Sigmoid colon (tissue), 7 donors: ENCODE measurements at places on chromosomes 5 and 9. TPM values are rescaled to one million over a fixed set of nuclear protein-coding genes. Genes with fewer than 3 reads are reported as not detected.
A peak's percentile ranks its signal among the peaks of the same experiment; 100 is the strongest.

The IQGAP2 gene
- 40.5 TPM for polyA plus RNA-seq

The C9orf50 gene
- polyA plus RNA-seq = not detected

The SLC25A48 gene
- 1.9 TPM for polyA plus RNA-seq

The PIP5K1B gene
- 72.6 TPM for polyA plus RNA-seq

- H3K27me3 ChIP-seq = peaks cover 91% of the 10 kb centered on the region
- H3K36me3 ChIP-seq = no peaks in the 10 kb centered on the region
- no peak overlapping the region for H3K4me3 ChIP-seq
- peaks cover 16% of the 10 kb centered on the region for H3K4me1 ChIP-seq
Measured at GRCh38 chr5:2738156-2738699, 13.2 kb downstream of the IRX2 start.

DNA sequence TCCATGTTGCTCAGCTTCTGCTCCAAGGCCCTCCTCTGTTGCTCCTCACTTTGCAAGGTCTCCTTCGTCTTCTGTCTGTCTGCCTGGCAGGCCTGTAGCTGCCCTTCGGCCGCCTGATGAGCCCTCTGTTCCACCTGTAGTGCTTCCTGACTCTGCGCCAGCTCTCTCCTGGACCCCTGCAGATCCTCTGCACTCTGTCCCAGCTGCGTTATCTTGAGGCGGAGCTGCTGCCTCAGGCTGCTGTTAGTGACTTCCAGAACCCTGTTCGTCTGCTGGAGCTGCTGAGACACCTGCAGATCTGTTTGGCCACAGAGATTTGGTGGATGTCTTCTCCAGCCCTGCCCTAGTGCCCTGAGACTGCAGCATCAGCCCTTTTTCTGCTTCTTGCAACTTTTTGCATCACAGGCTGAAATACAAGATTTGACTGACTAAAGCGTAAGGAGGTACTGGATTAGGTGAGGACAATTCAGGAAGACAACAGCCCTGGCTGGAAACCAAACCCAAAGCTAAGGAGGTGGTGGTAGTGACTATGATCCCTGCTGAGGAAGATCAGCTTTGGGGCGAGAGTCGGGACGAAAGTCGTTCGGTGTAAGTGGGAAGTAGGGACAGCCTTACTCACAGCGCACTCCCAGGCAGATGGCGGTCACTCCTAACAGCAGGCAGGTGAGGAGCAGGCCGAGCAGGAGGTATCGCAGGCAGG, 2.1 kb downstream of the CD72 start:
- H3K27me3 ChIP-seq = no peaks in the 10 kb centered on the region
- H3K36me3 ChIP-seq = no peaks in the 10 kb centered on the region
- DNase-seq = no peak
- H3K4me3 ChIP-seq = no peak overlapping the region

DNA sequence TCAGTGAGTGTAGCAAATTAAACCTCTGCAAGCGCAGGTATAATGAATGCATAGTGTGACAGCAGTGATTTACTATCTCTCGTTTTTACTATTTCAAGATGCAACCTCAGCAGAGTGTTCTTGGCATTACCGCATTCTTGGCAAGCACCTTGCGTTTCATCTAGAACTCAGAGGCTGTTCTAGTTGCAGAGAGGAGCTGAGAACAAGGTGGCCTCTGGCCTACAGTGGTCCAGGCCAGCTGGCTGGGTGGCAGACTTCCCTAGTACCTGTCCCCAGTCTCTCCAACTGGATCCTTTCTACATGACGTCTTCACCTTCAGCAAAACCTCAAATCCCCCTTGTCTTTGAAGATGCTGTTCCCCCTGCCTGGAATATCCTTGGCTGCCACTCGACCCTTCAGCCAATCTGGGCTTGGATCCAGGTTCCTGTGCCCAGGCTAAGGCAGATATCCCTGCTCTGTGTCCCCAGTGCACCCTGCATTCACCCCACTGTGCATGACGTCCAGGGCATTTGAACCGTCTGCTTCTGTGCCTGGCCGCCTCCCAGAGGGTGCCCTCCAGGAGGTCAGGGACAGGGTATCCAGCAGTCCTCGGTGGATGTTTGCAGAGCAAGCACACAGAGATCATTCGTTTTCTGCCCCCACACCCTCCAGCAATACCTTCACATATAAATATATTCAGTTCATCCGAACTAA, 120.4 kb upstream of the CPEB4 start:
- H3K36me3 ChIP-seq = no peaks in the 10 kb centered on the region
- no peaks in the 10 kb centered on the region for H3K4me1 ChIP-seq
- no peak overlapping the region for H3K4me3 ChIP-seq
- no peaks in the 10 kb centered on the region for H3K27me3 ChIP-seq
- no peak overlapping the region for H3K27ac ChIP-seq
- no peak for DNase-seq

DNA sequence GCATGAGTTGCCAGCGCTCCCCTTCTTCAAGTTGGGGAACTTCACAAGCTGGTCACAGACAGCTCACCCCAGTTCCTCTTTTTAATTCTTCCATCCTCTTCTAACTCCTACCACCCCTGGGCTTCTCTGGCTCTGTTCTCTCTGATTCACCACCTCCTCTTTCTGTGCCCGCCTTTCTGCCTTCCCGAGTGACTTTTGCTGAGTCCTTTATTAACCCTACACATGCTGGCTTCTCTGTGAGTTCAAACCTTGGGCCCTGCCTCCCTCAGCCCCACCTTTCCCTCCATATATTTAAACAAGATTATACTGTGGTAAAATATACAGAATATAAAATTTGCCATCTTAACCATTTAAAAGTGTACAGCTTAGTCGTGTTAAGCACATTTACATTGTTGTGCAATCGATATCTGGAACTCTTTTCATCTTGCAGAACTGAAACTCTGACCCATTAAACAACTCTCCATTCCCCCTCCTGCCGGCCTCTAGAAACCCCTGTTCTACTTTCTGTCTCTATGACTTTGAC, 32.0 kb downstream of the SLC46A2 start:
- DNase-seq = no peak
- H3K4me3 ChIP-seq = no peak overlapping the region
- H3K27ac ChIP-seq = peak overlapping the region; percentile 9
- peaks cover 7% of the 10 kb centered on the region for H3K4me1 ChIP-seq

DNA sequence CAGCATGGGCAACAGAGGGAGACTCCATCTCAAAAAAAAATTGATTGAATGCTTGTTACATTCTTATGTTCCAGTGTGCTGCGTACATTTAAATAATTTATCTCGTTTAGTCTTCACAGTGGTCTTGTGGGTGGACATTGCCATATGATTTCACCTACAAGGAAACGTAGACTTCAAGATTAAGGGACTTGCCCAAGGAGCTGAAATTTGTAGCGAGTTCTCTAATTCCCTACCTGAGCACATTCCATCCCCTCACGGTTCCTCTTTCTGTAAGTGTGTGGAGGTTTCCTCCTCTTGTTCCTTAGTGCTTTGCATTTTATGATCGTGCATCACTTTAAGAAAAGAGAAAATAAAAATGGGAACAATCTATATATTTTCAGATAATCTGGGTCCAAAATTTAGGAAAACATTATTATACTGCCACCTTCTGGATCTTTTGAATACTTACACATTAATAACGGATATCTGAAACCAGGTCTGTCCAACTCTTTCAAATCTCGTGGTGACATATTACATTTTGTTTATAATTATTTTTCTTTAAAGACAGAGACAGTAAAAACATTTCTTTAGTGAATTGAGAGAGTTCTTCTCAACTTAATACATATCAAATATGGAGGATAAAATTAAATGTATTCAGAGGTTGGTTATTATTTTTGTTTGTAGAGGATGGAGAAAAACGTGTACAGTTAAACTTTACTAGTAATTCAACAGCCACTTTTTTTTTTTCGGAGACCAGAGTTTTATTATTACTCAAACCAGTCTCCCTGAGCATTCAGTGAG, 29.9 kb upstream of the C7 start:
- no peak overlapping the region for H3K27ac ChIP-seq
- no peaks in the 10 kb centered on the region for H3K4me1 ChIP-seq
- DNase-seq = no peak

- no peaks in the 10 kb centered on the region for H3K36me3 ChIP-seq
- peaks cover 42% of the 10 kb centered on the region for H3K4me1 ChIP-seq
- no peak overlapping the region for H3K4me3 ChIP-seq
- H3K27ac ChIP-seq = peak overlapping the region; percentile 16
- H3K27me3 ChIP-seq = no peaks in the 10 kb centered on the region
Measured at GRCh38 chr5:123157791-123158581, 68.9 kb downstream of the PRDM6 start.

DNA sequence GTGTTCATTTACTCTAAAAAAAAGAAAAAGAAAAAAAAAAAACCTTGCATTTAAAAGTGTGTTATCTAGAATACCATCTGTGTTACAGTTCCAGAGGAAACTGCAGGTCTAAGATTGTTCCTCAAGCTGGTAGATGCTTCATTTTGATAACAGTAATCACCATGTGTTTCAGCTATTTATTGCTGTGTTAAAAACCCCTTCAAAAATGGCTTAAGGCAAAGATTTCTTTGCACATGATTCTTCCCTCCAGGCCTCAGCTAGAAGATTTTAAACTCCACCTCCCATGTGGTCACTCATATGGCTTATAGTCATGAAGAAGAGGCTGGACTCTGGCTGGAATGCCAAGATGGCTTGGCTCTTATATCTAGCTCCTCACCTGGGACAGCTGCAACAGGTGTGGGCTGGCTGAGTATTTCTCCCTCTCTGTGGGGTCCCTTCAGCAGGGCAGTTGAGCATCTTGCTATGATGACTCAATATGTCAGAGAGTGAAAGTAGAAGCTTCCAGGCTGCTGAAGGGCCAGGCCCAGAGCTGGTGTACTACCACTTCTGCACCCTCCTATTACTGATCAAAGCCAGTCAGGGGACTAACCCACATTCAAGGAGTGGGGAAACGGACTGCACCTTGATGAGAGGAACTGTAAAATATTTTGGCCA, 920.4 kb upstream of the DMAC1 start:
- no peaks in the 10 kb centered on the region for H3K27me3 ChIP-seq
- H3K4me3 ChIP-seq = no peak overlapping the region
- H3K27ac ChIP-seq = no peak overlapping the region
- H3K36me3 ChIP-seq = no peaks in the 10 kb centered on the region
- H3K4me1 ChIP-seq = no peaks in the 10 kb centered on the region
